Ureter (tissue), 1 donor: ENCODE measurements at places on chromosomes 5 and 9. TPM values are rescaled to one million over a fixed set of nuclear protein-coding genes. Genes with fewer than 3 reads are reported as not detected.
A peak's percentile ranks its signal among the peaks of the same experiment; 100 is the strongest.

- no peak for DNase-seq
Observed at GRCh38 chr5:127851964-127852363, 148.8 kb downstream of the CCDC192 start.

GRCh38 chr5:62385816-62386400 lies 17.8 kb downstream of the DIMT1 start:
- DNase-seq = no peak

GRCh38 chr5:7094626-7095025 lies 301.3 kb upstream of the ADCY2 start:
- DNase-seq = no peak

DNA sequence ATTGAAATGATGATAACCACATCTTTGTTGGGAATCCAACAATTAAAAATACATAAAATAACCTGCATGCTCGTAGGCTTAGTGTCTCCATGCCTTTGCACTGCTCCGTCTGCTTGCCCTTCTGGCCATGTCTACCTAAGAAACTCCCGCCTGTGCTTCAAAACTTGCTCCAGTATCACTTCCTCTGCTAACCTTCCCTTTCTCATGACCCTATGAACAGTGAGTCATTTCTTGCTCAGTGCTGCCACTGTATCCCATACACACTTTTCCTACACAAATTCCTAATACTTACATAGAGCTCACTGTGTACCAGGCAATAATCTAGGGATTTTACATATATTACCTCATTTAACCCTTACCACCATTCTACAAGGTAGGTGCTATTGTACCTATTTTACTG lies 33.5 kb downstream of the TMEM245 start:
- no peak for DNase-seq

- no peak for DNase-seq
Observed at GRCh38 chr5:160375701-160376100, 5.3 kb upstream of the C1QTNF2 start.

- DNase-seq = no peak
Observed at GRCh38 chr9:134322781-134323241, 3.4 kb upstream of the RXRA start.

GRCh38 chr9:94182532-94182931 lies 76.6 kb upstream of the ZNF169 start:
- DNase-seq = no peak

- no peak for DNase-seq
Observed at GRCh38 chr9:72065076-72065475, 4.7 kb upstream of the C9orf57 start.

- no peak for DNase-seq
Observed at GRCh38 chr9:14749741-14750211, 27.2 kb upstream of the CER1 start.

GRCh38 chr9:21028466-21028865 lies 3.0 kb downstream of the HACD4 start:
- no peak for DNase-seq

DNA sequence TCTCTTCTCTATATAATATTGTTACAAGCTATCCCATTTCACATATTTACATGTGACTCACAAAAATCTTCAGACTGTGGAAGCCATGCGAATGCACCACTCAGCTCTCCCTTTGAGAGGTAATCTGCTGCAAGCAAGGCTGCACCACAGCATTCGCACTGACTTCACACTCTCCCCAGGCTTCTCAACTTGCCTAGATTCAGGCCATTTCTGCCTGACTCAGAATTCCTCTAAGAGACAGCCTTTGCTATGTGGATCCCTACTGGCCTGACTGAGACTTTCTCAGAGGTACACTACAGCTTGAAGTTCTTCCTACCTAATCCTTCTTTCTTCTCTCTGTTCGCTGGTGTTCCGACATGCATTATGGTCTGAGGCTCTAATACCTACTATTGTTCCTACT lies 21.1 kb upstream of the DMRTA1 start:
- DNase-seq = no peak

- DNase-seq = no peak
Observed at GRCh38 chr5:116088062-116088461, 3.2 kb downstream of the COMMD10 start.

- DNase-seq = peak; percentile 89
Observed at GRCh38 chr5:80654391-80655230, at the start of the genes DHFR and MSH3. Gene DHFR (minus strand): TSS chr5:80654983. CDS start chr5:80654489, 494 bp downstream. Gene MSH3 (plus strand): TSS chr5:80654652. CDS start chr5:80654728, 76 bp downstream.

DNA sequence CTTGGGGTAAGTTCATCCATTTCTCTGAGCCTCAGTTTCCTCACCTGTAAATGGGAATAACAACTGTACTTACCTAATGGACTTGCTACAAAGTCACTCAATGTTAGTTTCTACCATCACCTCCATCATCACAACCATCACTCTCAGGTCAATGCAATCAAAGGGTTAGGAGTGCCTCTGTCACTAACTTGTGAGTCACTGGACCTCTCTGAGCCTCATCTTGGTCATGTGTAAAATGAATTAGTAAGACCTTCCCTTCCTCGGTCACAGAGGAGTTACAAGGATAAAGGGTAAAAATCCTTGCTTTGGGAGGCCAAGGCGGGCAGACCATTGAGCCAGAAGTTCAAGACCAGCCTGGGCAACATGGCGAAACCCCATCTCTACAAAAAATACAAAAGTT lies 12.8 kb downstream of the FABP6 start:
- no peak for DNase-seq

GRCh38 chr9:6562871-6563430 lies 82.6 kb downstream of the GLDC start:
- DNase-seq = no peak

- no peak for DNase-seq
Observed at GRCh38 chr5:66812291-66812690, 216.1 kb downstream of the MAST4 start.

GRCh38 chr5:115363879-115364278 lies 67.4 kb upstream of the CCDC112 start:
- no peak for DNase-seq

GRCh38 chr5:77133061-77133758 lies 46.1 kb upstream of the ZBED3 start:
- DNase-seq = peak; percentile 80

GRCh38 chr5:180112181-180112861 lies 40.8 kb upstream of the RNF130 start:
- DNase-seq = no peak

The FAM78A gene
- 3.3 TPM for total RNA-seq

The PDE8B gene
- total RNA-seq = 10.1 TPM

The SCAI gene
- 7.2 TPM for total RNA-seq

The FBP1 gene
- total RNA-seq = 231 TPM

The ITK gene
- 4.7 TPM for total RNA-seq

The SLC46A2 gene
- 4.2 TPM for total RNA-seq
